Hematopoietic multipotent progenitor cell treated with erythropoietin and hydrocortisone succinate and interleukin-3 and kit ligand, for 17 days (in vitro differentiated cells): ENCODE measurements at places on chromosomes 2 and 18.

DNA sequence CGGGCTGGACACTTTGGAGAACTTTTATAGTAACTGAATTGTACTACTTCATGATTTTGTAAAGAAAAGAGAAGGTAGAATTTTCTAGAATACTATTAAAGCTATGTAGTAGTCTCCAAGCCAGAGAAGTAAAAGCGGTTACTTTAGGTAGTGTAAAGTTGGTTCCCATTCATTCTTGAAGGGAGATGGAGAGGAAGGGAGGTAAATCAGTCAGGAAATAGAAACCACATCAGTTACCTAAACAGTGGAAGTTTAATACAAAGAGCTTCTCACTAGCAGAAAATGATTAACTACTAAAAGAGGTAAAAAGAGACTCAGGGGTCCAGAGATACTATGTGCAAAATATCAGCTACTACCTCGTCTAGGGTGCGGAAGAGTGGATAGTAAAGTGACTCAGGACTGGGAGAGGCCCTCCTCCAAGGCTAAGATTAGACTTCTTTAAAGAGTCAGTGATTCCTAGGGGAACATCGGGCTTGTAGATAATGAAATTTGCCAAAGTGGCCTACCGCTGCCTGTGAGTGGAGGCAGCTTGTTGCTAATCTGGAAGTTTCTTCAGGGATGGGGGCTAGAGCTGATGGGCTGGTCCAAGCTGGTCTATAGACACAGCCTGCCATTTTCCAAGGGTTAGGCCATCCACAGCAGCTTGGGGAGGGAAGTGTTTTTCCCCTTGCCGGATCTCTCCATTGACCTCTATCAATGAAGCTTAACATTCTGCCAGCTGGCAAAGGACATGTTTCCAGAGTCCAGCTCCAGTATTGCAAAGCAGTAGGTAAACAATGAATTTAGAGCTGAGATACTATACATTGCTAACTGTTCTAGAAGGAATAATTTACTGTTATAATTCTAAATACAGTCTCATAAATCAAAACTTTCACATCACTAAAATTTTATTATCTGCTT is 246.4 kb upstream of the BOD1L2 start:
- DNase-seq, result no peak

DNA sequence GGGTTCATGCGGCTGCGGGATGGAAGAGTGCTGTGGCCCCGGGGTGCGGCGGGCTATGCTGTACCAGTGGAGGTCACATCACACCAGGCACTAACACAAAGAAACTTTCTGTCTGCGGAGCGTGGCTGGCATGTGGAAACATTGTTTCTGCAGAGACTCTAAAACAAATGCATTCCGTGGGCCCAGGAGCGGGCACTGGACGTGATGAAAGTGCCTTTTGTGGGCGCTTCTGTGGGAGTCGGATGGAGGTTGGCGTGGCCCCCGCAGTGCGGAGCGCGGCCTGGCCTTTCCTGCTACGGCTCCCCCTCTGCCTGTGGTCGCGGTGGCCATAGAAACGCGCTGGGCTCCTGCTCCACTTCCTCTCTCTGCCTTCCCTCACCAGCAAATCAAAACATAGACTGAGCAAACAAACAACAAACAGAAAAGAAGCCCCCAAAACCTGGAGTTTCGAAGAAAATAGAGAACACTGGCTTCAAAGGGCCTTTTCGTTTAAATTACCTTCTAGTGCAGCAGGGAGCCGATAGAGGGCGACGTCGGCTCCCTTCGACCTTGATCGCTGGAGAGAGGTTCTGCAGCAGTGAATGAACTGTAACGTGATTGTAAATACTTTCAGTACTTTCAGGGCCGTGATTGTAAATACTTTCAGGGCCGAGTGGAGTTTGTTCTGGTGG is 51.4 kb downstream of the KIF5C start:
- peak; percentile 8 for DNase-seq

DNA sequence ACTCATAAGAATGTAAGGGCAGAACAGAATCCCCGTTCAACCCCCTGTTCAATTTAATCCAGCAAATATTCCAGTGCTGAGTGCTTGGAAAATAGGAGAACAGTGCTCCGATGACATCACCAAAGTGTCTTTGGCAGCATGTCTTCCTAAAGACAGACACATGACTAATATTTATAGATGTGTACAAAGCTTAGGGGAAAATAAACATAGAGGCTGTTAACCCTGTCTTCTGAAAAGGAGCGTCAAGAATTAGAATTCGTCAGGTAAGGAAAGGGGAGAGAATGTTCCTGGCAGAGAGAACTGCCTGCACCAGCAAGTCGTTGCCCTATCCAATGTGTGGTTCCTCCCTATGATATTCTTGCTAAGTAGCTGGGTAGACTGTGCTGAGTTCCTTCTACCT is 72.7 kb downstream of the PLB1 start:
- no peak for DNase-seq

- no peak for DNase-seq
Measured at GRCh38 chr2:125516496-125517109, 1139.4 kb upstream of the GYPC start.

- no peak for DNase-seq
Measured at GRCh38 chr2:54579682-54580620, 123.8 kb downstream of the SPTBN1 start.

DNA sequence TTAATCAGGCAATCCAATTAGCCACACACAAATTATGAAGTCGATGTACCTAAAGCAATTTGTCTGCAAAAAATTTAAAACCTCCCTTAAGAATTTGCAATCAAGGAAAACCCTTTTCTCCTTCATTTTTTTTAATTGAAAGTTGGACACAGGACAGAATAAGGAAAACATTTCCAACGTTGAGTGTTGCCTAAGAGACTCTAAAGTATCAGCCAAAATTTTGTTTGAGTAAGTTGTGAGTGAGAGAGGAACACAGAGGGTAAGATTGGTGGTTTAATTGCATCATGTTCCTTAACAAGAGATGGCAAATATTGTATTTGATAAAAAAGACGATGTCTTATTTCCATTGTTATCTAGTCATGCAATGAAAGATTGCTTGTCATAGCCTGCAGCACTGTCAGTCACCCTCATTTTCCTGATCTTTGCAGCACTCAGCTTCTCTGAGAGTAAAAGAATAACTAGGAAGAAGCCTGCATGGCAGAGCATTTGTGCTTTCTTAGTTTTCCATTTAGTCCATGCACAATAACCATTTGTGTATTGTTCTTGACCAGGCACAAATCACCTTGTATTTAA is 115.5 kb downstream of the ICOS start:
- DNase-seq, result no peak

GRCh38 chr2:234478121-234478858 is 18.6 kb downstream of the ARL4C start:
- no peak for DNase-seq

- no peak for DNase-seq
Measured at GRCh38 chr2:147603447-147603846, 241.4 kb upstream of the ACVR2A start.

DNA sequence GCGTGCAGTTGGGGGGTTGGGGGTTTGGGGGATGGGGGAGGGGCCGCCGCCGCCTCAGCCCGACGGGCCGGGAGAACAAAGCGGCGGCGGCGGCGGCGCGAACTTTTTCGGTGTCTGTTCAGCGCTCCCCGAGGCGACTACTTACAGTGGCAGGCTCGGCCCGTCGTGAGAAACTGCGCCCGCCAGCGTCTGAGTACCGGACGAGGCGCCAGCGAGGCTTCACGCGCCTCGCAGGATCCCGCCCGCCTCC is 172 bp downstream of the PRKD3 start:
- no peak for DNase-seq
